ENCODE measurements at places on chromosomes 2 and 18. TPM values are rescaled to one million over a fixed set of nuclear protein-coding genes. Genes with fewer than 3 reads are reported as not detected.

Gene POTEJ
- not detected for total RNA-seq

Gene TMEFF2
- total RNA-seq: 46.8 TPM

Gene ANKRD29
- not detected for total RNA-seq

Gene FOXD4L1
- total RNA-seq: 0.18 TPM

Gene FAHD2A
- 40.3 TPM for total RNA-seq

Gene FKBP1B
- total RNA-seq: 12.6 TPM

Gene DCDC2C
- not detected for total RNA-seq

- H3K4me3 ChIP-seq: peak overlapping the region; percentile 90
- peaks cover 24% of the 10 kb centered on the region for H3K36me3 ChIP-seq
- no peaks in the 10 kb centered on the region for H3K27me3 ChIP-seq
- H3K27ac ChIP-seq: peak overlapping the region; percentile 98
- peaks cover 41% of the 10 kb centered on the region for H3K4me1 ChIP-seq
Observed at GRCh38 chr2:150485871-150486538, 1.5 kb downstream of the RND3 start.

DNA sequence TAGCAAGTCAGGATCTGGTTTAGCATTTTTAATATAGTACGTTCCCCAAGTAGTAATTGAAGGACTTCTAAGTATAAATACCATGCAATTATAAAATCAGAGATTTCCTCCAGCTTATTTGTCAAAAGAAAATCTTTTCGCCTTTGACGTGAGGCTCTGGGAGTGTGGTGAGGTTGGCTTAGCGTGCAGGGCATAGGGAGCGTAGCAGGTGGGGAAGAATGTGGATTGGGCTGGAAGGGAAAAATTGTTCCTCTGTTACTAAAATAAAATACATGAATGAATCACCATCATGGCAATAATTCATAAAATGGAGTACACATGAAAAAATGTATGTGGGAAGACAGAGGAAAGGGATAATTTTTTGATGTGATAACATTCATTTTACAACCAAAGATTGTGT lies 5.4 kb upstream of the IL1RL2 start:
- no peak overlapping the region for H3K4me3 ChIP-seq
- no peak overlapping the region for H3K27ac ChIP-seq
- H3K4me1 ChIP-seq: peaks cover 5% of the 10 kb centered on the region

- no peak overlapping the region for H3K4me3 ChIP-seq
- H3K27me3 ChIP-seq: no peaks in the 10 kb centered on the region
- peak overlapping the region; percentile 94 for H3K27ac ChIP-seq
- H3K36me3 ChIP-seq: peaks cover 13% of the 10 kb centered on the region
- no peak for DNase-seq
- peaks cover 24% of the 10 kb centered on the region for H3K4me1 ChIP-seq
Observed at GRCh38 chr2:46644690-46645385, 165.5 kb downstream of the TMEM247 start.

DNA sequence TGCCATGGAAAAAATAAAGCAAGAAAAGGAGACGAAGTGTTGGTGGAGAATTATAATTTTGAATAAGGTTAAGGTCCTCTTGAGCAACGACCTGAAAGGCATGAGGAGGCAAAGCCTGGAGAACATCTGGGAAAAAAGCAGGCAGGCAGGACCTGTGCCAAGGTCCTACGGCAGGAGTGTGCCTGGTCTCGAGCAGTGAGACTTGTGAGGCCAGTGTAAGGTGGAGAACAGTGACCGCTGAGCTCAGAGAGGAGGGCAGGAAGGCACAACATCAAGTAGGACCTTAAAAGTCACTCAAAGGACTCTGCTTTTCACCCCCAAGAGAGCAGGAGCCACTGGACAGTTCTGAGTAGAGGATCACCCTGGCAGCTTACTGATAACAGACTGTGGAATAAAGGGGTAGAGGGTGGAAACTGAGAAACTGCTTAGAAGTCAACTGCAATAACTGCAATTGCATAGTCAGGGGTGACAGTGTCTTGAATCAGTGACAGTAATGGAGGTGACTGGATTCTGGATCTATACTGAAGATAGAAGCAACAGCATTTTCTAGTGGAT lies 3.5 kb downstream of the NOL10 start:
- H3K27me3 ChIP-seq: no peaks in the 10 kb centered on the region
- no peak overlapping the region for H3K4me3 ChIP-seq

DNA sequence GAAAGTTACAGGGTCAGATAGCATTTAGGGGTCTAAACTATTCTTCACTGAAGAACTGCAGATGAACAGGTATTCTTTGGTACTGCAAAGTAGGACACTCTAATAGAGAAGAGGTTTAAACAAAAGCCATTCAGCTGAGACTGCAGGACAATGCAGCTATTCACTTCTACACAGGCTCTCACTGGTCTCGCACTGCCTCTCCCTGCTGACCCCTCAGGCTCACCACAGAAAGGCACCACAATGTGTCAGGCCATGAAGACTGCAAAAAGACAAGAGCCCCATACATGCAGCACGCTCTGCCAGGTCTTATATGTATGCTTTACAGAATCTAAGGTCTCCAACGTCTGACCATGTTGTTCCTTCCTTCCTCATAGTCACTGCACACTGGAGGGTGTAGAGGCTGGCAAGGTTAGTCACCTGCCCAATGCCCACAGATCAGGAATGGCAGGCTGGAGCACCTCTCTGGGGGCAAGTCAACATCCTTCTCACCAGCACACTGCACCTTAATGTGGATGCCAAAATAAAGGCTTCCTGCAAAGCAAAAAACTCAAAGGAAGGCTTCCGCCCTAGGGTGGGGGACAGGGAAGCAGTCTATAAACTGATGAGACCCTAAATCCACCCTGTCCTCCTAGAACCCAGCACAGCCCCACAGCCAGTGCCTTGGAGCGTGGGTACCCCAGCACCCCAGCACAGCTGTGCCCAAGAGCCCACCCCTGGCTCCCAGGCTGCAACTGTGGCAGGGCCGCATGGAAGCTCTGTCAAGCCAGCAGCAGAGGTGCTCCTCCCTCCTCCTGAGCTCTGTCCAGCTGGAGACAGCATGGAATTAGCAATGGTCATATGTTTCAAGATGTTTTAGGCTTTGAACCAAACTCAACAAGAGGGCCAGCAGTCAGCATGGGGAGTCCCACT lies 10.7 kb upstream of the RNU4ATAC start:
- peaks cover 3% of the 10 kb centered on the region for H3K4me1 ChIP-seq
- no peak overlapping the region for H3K4me3 ChIP-seq
- H3K27ac ChIP-seq: no peak overlapping the region
- DNase-seq: no peak
- no peaks in the 10 kb centered on the region for H3K27me3 ChIP-seq
- H3K36me3 ChIP-seq: peaks cover 25% of the 10 kb centered on the region

- H3K36me3 ChIP-seq: peaks cover 4% of the 10 kb centered on the region
- no peak overlapping the region for H3K4me3 ChIP-seq
- no peaks in the 10 kb centered on the region for H3K27me3 ChIP-seq
- H3K27ac ChIP-seq: no peak overlapping the region
Observed at GRCh38 chr2:226286916-226287315, 512.7 kb downstream of the IRS1 start.

DNA sequence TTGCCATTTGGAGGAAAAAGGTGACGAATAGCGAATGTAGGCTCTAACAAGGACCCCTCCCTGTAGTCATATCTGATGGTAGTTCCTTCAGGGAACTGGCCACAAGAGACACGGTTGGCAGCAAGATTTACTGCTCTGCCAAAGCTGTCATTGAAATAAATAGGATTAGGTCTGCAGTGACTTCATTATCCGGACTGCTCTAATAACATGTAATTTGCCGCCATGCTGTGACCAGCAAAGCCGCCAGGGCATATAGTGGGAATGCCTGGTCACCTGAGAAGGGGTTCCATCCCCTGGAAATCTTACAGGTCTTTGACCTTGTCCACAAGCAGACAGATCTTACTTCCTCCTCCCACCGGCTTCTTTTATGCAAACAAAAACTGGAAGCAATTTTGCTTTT lies 59.4 kb upstream of the LAPTM4A start:
- no peaks in the 10 kb centered on the region for H3K36me3 ChIP-seq
- no peaks in the 10 kb centered on the region for H3K27me3 ChIP-seq
- no peak for DNase-seq
- H3K4me1 ChIP-seq: peaks cover 16% of the 10 kb centered on the region
- peak overlapping the region; percentile 52 for H3K27ac ChIP-seq

- H3K36me3 ChIP-seq: peaks cover 39% of the 10 kb centered on the region
- no peak overlapping the region for H3K4me3 ChIP-seq
- no peak for DNase-seq
- H3K27ac ChIP-seq: no peak overlapping the region
Observed at GRCh38 chr2:55550368-55551102, 31.0 kb downstream of the CFAP36 start.

GRCh38 chr2:173606619-173607248 lies 252.1 kb downstream of the CDCA7 start:
- peak overlapping the region; percentile 9 for H3K27ac ChIP-seq
- DNase-seq: no peak
- H3K36me3 ChIP-seq: no peaks in the 10 kb centered on the region
